Mesothelial cell of epicardium (in vitro differentiated cells): ENCODE measurements at places on chromosomes 3 and 15. TPM values are rescaled to one million over a fixed set of nuclear protein-coding genes. Genes with fewer than 3 reads are reported as not detected.
A peak's percentile ranks its signal among the peaks of the same experiment; 100 is the strongest.

- DNase-seq: no peak
Observed at GRCh38 chr3:30440147-30440604, 166.2 kb upstream of the TGFBR2 start.

- DNase-seq: no peak
Observed at GRCh38 chr3:149643963-149644362, 13.9 kb downstream of the WWTR1 start.

DNA sequence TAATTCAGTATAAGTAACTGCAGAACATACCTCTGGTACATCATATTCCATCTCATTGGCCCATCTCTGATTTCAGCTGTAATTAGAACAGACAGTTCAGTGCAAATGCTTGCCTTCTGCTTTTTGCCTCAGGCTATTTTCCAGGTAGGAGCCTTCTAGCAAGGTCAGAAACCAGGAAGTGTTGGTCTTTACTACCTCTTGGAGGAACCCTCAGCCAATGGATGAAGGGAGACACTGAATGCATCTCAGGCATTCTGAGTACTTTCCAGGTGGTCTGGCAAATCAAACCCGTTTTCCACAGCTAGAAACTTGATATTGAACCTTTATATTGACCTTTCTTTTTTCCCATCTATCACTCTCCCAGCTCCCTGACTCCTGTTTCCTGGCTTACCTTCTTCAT, 348.5 kb upstream of the SOX2 start:
- DNase-seq: no peak

- DNase-seq: no peak
Observed at GRCh38 chr3:165753560-165753959, 83.7 kb downstream of the BCHE start.

GRCh38 chr15:28107904-28108275, 8.8 kb upstream of the OCA2 start:
- DNase-seq: no peak

The THPO gene
- total RNA-seq: 0.56 to 1.1 TPM (median 0.63 TPM) in 3 replicates

- DNase-seq: no peak
Observed at GRCh38 chr3:171132873-171133272, 106.4 kb upstream of the SLC2A2 start.

DNA sequence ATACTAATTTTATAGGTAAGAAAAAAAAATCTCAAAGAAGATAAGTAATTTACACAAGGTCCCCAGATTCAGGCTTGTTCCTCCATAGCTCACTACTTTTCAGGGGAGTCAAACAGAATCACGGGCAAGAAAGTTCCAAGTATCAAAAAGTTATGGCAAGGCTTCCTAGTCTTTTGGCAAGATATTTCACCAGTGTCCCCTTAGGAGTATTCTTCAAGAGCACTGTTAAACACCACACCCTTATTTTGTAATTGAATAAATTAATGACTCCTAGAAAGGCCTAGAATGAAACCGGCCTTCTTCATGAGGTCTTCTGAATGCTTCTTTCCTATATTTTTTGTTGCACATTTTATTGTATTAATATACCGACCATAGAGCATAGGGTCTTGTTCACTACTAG, 109.7 kb downstream of the MYLK start:
- no peak for DNase-seq

The C3orf52 gene
- 4.2 to 4.7 TPM (median 4.5 TPM) in 3 replicates for total RNA-seq

The ACOX2 gene
- 29.4 to 31.0 TPM (median 30.9 TPM) in 3 replicates for total RNA-seq

DNA sequence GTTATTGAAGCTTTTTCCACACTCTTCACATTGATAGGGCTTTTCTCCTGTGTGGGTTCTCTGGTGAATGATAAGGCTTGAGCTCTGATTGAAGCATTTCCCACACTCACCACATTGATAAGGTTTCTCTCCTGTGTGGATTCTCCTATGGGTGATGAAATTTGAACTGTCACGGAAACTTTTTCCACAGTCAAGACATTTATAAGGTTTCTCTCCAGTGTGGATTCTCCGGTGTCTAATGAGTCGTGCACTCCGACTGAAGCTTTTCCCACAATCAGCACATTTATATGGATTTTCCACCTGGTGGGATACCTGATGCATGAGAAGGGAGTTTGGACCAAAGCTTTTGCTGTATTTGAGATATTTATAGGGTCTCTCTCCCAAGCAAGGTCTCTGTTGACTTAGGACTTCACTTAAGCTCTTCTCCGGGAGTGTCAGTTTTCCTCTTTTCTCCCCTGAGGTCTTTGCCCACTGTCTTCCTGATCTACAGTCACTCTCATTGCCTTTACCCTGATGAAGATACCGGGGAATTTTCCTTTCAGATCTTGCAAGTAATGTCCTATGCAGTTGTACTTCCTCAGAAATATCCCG, 9.4 kb downstream of the ZSCAN29 start:
- no peak for DNase-seq

DNA sequence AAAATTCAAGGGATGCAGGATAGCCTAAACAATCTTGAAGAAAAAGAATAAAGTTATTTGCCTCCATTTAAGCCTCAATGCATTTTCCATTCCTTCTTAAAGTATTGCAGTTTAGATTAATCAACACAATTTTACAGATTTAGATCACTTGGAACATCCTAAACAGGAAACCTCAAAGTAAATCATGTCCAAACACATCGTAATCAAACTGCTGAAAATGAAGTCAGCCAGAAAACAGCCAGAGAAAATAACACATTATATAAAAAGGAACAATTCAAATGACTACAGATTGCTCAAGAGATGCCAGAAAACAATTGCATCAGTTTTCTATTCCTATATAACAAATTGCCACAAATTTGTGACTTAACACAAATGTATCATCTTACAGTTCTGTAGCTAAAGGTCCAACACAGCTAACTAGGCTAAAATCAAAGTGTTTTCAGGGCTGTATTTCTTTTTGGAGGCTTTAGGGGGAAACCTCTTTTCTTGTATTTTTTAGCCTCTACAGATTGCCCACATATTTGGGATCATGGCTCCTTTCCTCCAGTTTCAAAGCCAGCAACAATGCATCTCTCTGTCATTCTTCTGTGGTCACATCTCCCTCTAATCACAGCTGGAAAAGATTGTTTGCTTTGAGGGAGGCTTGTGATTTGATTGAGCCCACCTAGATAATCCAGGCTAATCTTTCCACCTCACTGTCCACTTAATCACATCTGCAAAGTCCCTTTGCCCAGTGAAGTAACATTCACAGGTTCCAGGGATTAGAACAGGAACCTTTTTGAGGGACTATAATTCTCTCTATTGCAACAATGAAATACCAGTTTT, 543.3 kb upstream of the UBE2E2 start:
- no peak for DNase-seq

The CPNE9 gene
- total RNA-seq: 0.42 TPM in 1 of 3 replicates, not detected in the others

GRCh38 chr3:176661432-176661964, 535.8 kb downstream of the TBL1XR1 start:
- no peak for DNase-seq

GRCh38 chr3:194383276-194383940, 13.9 kb upstream of the LRRC15 start:
- DNase-seq: no peak

The DUOX2 gene
- 1.5 to 2.3 TPM (median 1.6 TPM) in 3 replicates for total RNA-seq

DNA sequence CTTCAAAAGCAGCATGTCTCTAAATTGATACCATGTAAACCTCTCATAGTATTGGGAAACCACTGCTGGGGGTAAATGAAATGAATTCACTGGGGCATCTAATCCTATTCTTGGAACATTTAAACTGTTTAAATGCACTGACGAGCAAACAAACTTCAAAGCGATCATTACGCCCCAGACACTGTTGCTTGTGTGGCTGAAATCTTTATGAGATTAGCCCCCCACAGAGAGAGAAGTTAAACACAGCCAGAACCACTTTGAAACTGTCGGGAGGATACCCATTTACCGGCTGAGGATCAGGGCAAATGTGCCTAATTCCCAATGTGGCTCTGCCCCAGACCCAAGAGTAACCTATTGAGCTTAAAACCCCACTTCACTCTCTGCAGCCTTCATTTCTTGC, 308.4 kb upstream of the CDIN1 start:
- DNase-seq: no peak

The GXYLT2 gene
- 30.5 to 33.7 TPM (median 32.8 TPM) in 3 replicates for total RNA-seq

The MASP1 gene
- 1.4 to 2.4 TPM (median 1.5 TPM) in 3 replicates for total RNA-seq

DNA sequence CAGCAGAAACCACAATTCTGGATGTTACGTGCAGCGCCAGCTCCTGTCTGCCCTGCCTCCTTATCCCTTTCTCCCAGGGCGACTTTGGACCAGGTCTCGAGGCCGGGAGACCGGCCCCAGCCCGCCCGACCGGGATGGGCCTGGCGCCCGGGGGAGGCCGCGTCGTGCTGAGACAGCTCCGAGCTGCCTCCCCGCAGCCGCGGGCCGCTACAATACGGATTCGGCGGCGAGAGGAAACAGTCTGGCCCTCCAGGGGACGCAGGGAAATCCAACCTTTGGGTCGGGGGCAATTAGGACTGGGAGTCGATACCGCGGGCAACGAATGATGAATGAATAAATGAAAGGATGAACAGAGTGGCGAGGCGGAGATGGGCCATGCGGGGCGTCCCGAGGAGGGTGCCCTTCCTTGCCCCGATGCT, 537 bp downstream of the GRAMD2A start:
- no peak for DNase-seq

- no peak for DNase-seq
Observed at GRCh38 chr3:52796411-52796810, 1.8 kb downstream of the ITIH3 start.

- peak; percentile 84 for DNase-seq
Observed at GRCh38 chr3:133040696-133041523, 2.7 kb downstream of the TMEM108 start.

DNA sequence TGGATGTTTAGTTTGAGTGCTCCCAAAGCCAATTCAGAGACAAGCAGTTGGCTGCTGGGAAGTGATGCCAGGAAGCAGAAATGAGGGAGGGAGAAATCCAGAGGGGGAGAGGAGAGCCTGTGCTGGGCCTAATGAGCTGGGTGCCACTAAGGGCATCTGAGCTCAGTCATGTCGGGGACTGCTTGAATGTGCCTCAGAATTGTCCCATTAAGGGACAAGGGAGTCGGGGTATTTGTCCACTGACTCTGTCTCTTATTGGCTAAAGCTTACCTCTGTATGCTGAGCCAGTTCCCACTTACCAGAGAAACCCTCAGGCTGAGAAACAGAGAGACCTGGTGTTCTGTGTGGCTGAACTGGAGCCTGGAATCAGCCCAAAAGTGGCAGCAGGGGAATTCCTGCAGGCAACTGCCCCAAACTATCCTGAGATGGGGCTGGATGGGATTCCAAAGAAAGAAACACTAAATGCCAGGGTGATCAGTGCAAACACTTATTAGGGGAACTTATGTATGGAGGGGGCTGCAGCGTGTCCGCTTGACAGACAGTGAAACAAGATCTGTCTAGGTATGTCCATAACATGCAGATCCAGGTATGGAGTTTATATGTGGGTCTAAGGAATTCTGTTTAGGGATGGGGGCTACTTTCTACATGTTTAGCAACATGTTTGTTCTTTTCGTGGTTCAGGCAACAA, 48.6 kb downstream of the NR1D2 start:
- no peak for DNase-seq

DNA sequence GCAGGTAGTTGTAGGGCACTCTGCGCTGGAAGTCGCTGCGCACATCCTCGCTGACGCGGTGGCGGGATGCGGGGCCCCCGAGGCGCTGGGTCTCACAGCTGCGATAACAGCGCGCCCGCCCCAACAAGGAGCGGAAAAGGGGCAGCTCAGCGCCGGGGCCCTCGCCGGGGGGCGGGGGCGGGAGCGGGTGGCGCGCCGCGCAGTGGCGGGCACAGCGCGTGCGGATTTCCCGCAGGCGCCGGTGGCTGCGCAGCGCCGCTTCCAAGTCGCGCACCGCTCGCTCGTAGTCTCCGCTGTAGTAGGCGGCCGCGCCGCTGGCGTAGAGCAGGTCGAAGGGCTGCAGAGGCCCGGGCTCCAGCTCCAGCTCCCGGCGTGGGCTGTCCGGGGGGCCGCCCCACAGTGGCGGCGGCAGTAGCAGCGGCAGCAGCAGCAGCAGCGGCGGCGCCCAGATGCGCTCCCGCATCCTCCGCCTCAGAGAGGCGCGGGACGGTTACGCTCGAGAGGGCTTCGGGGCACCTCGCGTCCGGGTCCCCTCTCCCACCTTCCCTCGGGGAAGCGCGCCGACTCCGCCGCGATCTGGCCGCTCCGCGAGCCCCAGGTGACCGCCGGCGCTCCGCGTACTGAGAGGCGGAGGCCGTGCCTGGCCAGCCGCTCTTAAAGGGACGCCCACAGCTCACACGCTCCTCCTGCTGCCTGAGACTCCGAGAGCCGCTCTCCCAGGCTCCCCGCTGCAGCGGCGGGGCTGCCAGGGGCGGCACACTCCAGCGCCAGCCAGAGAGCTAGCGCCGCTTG, at the start of gene P3H2:
Gene P3H2 (minus strand): TSS at position 629 of the 792 bp plus-strand sequence. CDS start 166 bp downstream, at position 463.
- DNase-seq: peak; percentile 84

DNA sequence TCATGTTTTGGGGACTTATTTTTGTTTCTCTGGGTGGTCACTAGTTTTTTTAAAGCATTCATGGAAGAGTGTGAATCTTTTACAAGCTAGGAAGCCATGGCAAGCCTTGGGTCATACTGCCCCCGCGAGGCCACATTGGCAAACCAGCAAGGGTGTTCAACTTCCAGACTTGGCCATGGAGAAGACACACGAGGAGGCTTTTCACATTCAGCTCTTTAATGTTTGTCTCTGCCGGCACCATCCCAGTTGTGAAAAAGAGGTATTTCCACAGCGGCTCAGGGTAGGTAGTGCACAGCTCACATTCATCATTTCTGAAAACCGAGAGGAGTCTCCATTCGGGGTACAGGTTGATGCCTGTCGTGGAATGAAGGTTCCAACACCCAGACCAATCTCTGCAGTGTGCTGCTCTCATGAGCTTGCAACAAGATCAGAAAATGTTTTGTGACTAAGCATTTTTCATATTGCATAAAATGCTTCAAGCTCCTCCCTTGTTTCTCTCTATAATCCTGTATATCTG, 7.7 kb downstream of the CCR5 start:
- DNase-seq: peak; percentile 57

DNA sequence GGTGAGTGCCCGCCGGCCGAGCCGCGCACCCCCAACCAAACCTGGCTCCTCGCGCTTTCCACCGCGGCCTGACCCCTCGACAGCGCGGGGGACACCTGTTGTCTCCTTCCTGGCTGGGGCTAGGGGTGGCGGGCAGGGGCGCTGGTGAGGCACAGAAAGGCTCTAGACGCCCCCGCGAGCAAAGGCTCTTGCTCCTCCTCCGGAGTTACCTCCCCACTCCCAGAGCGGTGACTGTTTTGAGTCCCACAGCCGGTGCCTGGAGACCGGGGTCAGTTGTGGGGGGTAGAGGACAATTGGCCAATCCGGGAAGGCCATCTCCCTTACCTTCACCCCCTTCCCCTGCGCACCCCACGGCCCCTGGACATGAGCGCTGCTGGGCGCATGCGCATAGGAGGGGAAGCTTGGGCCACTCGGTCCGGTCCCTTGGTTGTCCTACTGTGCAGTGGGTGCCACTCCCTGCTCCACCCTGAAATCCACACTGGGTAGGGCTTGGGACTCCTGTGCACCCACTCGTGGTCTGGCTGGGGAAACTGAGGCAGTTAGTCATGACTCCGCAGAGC, 554 bp downstream of the CHST13 start:
- DNase-seq: no peak
